Tibial artery (tissue), 4 donors: ENCODE measurements at places on chromosomes 16 and 17.

DNA sequence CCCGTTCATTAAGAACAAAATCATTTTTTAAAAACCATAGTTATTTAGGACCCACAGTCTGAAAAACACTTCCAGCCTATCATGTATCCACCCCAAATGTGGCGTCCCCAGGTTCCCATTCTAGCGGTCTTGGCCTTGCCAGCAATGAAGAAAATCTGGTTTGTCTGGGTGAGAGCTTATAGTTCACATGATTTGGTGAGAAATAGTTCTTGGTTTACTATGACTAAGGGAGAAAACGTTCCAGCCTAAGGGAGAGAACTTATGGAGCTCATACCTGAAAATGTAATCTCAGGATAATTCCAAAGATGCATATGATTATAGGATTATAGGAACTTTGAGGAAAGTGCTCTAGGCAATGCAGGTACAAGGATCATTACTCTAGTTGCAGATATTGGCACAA, 4.8 kb downstream of the MARVELD3 start:
- no peak for DNase-seq

DNA sequence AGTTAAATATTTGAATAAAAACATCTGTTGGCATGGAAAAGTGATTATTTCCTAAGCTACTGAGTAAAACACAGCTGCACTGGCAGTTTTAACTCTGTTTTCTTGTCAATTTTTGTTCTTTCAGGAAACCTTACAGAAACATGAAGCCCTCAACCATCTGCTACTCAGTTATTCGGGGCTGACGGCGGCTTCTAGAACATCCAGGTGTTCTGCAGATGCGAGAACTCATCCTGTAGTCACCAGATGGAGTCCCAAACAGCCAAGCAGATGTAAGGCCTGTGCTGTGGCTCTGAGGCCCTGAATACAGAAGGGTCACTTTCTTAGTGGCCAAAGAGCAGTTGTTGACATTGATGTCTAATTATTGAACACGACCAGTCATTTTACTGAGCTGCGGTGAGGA, 15.5 kb downstream of the ARSG start:
- no peak for DNase-seq

- DNase-seq: no peak
These were observed 5.0 kb upstream of the MYL4 start for GRCh38 chr17:47203984-47204721.

DNA sequence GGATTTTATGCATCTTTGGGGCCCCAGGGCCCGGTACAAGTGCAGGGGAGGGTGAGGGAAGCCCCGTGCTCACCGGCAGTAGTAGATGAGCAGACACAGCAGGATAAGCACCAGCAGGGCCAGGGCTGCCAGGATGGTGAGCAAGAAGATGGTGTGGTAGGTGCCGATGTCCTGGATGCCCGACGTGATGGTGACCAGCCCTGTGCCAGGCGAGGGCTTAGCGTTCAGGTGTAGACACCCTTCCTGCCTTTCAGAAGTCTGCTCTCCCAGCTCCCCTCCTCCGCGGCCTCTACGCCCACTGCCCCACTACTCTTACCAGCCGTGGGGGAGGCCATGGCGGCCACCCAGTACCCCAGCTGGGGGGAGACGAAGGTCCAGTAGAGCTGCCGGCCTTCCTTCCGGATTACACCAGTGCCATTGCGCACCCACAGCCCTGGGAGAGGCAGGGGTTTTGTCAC, 8.0 kb downstream of the FAM171A2 start:
- no peak for DNase-seq

- no peak for DNase-seq
These were observed 2.2 kb downstream of the PRM1 start for GRCh38 chr16:11278681-11279628.

- DNase-seq: no peak
These were observed 73.7 kb downstream of the RPTOR start for GRCh38 chr17:80618304-80618703.

GRCh38 chr17:48121923-48122664, 14.5 kb downstream of the SNX11 start:
- no peak for DNase-seq

- DNase-seq: no peak
These were observed 11.0 kb upstream of the SEC14L1 start for GRCh38 chr17:77129568-77130301.

DNA sequence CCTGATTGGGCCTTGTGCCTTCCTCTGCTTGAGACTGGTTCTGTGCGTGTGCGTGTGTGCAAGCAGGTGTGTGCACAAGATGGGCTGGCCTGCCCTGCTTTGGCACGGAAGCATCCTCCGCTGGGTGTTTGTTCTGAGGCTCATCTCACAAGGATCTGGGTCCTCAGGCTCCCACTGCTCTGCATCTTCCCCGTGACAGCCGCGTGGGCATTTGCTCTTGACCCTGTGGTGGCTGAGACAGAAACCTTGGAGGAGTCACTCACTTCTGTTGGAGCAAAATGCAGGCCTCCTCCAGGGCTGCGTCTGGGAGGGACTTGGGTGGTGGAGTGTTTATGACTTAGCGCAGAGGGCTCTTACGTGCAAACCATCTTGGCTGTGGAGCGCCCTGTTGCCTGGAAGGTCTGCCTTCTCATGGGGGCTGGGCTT, 119.2 kb downstream of the RPTOR start:
- no peak for DNase-seq

GRCh38 chr17:8905331-8905730, 37.9 kb upstream of the PIK3R6 start:
- no peak for DNase-seq

DNA sequence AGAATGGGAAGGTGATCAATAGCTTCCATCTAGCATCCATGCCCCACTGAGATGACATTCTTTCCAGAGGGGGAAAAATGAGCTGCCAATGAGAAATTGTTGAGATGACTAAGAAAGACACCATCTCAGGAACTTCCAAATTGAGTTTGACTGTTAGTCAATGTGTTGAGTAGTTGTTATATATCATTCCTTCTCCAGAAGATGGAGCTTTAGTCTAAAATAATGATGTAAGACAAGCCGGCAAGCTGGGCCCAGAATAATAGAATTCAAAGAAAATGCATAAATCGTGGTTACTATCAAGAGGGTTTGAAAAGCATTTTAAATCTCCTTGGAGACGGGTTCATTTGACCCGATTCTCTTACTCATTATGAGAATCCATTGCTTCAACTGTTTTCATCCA, 71.0 kb upstream of the ATF7IP2 start:
- DNase-seq: no peak

DNA sequence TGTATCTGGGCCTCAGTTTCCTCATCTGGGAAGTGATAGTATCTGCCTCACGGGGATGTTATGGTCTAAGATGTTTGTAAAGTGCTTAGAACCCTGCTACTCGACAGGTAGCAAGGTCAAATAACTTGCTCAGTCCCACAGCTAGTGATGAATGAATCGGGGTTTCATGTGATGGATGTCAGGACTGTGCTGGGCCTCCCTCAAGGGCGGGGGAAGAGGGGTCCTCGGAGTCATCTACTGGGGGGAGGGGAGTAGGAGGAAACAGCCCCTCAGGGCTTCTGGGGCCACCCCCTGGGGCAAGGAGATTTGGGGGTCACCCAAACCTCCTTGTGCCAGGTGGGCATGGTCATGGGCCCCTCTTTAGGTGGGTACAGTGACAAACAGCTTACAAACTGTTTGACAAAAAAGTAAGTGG, 732 bp downstream of the PNPO start:
- DNase-seq: no peak

- DNase-seq: no peak
These were observed 30.4 kb downstream of the CFDP1 start for GRCh38 chr16:75402821-75403475.

DNA sequence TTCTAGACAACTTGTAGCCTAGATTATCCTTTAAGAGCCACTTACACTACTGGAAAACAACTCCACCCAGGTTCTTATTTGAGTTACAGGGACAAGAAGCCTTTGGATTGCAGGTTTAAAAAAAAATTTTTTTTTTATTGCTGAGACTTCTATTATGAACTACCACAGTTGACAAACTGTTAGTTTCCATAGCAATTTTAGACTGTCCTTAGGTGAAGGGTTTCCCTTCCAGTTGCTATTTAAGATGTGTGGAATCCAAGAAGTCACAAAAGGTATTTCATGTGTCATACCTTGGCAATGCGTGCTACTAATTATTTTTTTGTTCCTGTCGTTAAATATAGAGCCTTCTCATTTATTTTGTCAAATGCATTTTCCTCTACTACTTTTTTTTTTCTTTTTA, 253.2 kb downstream of the PRKCA start:
- no peak for DNase-seq

GRCh38 chr16:74721716-74722115, 21.1 kb upstream of the MLKL start:
- no peak for DNase-seq

DNA sequence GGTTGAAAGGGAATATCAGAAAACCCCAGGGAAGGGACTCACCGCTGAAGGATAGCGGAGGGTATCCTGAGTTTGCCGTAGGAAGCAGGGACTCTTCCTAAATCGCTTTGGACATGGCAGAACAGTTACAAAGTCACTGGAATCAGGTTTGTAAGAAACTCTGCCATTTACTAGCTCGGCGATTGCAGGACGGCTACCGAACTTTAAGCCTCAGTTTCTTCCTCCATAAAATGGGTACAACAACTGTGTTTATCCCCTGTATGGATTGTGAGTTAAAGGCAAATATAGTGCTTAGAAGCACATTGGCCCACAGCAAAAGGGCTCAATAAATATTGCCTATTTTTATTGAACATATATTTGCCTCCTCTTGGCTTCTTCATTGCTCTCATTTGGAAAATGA, 90.6 kb downstream of the MAF start:
- DNase-seq: no peak

GRCh38 chr16:10224850-10225249, 42.6 kb upstream of the GRIN2A start:
- no peak for DNase-seq

DNA sequence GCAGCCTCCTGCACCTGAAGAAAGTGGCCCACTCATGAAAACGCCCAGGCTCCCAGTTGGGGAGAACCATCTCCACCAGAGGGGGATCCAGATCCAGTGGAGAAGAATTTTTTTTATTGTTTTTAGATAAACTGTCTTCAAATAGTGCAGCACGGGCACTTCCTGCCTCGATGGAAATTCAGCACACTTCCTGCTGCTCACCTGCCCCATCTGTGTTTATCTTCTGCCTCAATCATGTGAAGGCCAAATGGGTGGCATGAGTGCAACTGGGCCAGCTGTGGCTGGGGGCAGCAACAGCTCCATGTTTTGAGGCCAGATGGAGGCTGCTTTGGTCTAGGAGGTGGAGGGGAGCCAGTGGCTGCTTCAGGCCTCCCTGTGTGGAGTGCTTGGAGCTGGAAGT, 75.9 kb upstream of the WSB1 start:
- no peak for DNase-seq

GRCh38 chr17:5707482-5707881, 123.2 kb upstream of the NLRP1 start:
- no peak for DNase-seq

GRCh38 chr17:80577876-80578570, 33.4 kb downstream of the RPTOR start:
- DNase-seq: no peak

DNA sequence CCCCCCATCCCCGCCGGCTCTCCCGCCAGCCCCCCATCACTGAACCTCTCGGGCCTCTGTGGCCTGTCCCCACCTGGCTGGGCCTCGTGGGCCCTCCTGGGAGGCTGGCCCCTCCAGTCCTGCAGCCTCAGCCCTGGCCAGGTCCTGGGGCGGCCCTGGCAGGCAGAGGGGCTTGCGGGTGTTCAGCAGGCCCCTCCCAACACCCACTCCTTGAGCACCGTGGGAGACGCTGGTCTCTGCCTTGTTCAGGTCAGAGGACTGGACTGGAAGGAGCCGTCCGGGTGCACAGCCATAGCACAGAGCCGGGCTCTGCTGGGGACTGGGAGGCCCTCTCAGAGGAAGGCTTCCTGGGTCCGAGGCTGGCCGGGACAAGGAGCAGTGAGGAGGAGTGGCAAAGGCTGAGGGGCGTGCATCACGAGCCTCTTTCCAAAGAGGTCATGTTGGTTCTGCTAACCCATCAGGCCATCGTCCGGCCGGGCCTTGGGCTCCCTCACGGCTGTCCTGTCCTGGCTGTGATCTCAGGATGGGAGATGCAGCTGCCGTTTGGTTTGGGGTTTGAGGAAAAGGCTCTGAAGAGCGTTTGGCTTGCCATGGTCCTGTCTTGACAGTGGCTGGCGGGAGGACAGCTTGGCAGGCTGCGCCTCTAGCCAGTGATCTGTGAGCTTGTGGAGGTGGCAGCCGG, 6.3 kb upstream of the PABPN1L start:
- DNase-seq: no peak

GRCh38 chr17:5785867-5786509, 201.7 kb upstream of the NLRP1 start:
- peak; percentile 32 for DNase-seq

DNA sequence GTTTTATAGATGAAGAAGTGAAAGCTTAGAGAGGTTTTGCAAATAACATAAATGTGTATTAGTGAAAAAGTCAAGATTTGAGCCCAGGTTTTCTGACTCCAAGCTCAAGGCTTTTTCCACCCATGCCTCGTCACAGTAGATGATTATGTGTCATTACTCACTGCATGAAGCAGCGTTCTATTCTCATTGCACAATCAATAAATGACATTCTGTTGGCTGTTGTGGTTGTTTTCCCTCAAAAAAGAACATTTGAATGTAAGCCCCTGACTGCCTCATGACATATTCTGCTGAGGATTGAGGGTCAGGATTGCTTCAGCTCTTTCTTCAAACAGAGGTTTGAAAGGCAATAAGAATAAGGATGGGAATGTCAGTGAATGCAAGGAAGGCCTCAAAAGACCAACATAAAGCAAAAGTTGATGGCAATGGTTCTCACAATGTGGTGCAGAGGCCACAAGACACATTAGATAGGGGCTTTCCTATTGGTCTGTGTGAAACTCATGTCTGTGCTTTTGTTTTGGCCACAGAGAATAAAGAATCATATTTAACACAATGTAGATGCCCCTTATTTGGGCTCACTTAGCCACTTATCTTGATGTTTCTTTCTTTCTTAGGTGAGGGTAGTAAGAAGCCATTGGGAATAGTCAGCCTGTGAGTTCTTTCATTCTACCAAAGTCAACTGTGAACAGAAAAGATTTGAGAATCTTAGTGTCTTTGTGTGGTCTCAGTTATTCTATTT, 5.4 kb upstream of the MMD start:
- no peak for DNase-seq

- DNase-seq: no peak
These were observed 1.3 kb downstream of the FOXC2 start for GRCh38 chr16:86567701-86568581.
